ENCODE measurements at places on chromosomes 7 and 10.

- no peak for DNase-seq
Measured at GRCh38 chr7:15885678-15886077, 199.2 kb upstream of the MEOX2 start.

DNA sequence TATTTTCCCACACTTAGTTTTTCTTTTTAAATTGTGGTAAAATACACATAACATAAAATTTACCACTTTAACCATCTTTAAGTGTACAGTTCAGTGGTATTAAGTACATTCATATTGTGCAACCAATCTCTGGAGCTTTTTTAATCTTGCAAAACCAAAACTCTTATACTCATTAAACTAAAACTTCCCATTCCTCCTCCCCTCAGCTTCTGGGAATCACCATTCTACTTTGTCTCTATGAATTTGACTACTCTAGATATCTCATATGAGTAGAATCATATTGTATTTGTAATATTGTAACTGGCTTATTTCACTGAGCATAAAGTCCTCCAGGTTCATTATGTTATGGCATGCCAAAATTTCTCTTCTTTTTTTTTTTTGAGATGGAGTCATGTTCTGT lies 86.4 kb upstream of the JAZF1 start:
- DNase-seq, result no peak

GRCh38 chr10:99520040-99520846 lies 12.5 kb upstream of the NKX2-3 start:
- no peak for DNase-seq

GRCh38 chr10:88032566-88032965 lies 169.1 kb downstream of the PTEN start:
- no peak for DNase-seq

DNA sequence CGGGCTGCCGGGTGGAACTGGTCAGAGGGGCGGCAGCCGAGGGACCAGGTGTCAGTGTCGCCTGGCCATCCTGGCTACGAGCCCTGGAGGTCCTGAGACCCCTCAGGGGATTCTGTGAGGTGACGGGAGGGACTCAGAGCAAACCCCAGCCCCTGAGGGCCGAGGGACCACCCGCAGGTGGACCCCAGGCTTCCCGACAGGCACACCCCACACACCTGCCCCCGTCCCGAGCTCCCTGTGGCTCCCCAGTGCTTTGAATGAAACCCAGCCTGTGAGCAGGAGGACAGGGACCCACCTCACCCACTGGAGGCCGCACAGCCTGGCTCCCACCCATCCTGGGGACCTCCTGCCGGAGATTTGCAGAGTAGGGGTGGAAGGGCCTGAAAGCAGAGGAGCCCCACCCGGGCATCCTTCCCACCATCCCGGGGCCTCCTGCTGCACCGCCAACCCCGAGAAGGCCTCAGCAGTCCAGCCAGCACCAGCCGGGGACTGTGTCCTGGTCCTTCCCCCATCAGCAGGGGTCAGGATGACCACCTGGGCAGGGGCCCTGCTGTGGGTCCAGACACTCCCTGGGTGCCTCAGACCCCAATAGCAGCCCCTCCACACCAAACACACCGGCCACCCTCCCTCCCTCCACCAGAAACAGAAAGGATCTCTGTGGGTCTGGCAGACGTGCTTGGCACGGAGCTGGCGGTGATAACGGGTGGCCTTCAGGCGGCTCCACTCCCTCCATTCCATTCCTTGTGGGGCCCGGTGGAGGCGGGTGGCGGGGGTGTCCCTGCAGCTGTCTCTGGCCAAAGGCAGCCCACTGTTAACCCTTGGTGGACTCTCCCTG lies 13.9 kb downstream of the VENTX start:
- DNase-seq, result no peak

DNA sequence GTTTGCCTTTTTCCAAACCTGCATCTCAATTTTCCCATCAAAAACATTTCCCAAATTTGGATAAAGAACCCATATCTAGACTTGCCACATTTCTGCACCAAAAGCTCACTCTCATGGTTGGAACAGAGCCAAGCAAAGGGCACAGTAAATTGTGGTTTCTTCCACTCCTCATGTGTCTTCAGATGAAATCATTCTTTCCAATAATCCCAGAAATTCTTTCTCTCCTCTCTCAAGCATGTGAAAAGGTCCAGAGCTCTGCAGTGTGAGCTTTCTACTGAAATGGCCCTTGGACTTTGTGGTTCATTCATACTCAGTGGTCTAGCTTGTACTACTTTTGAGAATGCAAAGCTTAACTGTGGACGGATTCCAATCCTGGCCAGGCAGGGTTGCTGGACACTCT lies 19.8 kb downstream of the PRSS2 start:
- no peak for DNase-seq

DNA sequence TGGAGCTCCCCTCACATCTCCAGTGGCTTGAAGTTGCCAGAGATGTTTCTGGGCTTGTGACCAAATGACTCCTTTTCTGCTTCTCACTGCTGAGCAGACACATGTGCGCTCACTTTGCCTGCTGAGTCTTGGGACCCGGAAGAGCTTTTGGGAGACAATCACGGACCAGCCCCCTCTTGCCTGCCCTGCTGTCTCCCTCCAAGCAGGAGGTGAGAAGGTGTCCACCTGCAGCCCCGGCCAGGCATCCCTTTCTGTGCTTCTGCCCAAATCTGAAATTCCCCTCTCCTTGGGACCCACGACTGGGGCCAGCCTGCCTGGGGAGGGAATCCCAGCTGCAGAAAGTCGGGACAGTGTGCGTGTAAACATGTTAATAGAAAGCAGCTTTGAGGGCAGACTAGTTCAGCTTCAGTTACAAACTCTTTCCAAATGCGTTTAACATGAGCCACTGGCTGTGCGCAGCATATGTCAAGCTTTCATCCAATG lies 31.7 kb downstream of the HTRA1 start:
- DNase-seq, result no peak

DNA sequence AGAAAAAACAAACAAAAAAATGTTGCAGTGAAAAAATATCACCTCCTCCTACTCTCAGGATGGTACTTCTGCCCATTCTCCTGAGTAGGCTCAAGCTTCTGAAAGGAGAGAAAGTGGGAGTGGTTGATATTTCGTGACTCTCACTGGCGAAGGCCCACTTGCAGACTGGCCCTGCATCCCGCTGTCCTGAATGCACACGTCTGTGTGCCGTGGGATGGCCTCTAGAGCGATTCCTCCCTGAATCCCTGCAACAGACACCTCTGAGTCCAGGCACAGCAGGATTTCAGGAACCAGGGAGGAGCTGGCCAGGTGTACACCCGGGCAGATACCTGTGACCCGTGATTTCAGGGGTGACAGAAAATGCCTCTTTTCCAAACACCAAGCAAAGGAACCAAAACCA lies 319.2 kb downstream of the DPP6 start:
- DNase-seq, result no peak

GRCh38 chr10:2476812-2477553 lies 590.4 kb upstream of the PFKP start:
- no peak for DNase-seq

- no peak for DNase-seq
Measured at GRCh38 chr10:84538036-84538435, 209.6 kb downstream of the CCSER2 start.

DNA sequence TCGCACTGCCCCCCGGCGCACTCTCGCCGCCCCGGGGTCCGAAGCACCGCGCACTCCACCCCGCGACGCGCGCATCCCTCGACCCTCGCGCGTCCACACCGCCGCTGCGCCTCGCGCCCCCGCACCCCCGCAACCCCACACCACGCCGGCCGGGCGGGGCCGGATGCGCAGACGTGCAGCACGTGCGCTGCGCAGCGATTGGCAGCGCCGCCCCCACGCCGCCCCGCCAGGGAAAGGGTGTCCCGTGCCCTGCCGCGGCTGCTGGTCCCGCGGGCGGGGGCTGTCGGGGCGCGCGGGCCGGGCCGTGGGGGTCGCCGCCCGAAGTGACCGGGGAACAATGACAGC lies 53.7 kb upstream of the KDM7A start:
- no peak for DNase-seq

GRCh38 chr7:52119537-52119936 lies 802.9 kb upstream of the COBL start:
- DNase-seq, result no peak

DNA sequence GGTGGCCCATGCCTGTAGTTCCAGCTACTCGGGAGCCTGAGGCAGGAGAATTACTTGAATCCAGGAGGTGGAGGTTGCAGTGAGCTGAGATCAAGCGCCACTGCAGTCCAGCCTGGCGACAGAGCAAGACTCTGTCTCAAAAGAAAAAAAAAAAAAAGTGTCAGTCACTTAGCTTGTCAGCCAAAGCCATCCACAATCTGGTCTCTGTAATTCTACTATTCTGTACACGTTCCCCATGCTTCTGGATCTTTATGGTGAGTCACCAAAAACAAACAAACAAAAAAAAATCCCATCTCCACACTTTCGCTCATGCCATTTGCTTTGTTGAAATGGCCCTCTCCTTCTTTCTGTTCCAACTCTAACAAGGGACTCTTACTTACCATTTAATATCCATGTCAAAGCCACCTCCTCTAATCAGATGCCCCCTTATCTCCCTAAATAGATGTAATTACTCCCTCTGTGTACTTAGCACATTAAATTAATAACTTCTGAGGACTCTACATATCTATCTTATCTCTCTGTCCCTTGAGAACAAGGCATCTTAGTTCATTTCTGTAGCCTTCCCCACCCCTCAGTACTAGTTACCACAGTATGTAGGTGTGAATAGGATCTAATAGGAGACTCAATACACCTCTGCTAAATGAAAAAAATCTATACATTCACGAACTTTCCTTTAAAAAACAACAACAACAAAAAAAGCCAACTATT lies 128.4 kb downstream of the ELMO1 start:
- no peak for DNase-seq

GRCh38 chr10:80104066-80104926 lies 25.8 kb downstream of the TMEM254 start:
- DNase-seq, result no peak

DNA sequence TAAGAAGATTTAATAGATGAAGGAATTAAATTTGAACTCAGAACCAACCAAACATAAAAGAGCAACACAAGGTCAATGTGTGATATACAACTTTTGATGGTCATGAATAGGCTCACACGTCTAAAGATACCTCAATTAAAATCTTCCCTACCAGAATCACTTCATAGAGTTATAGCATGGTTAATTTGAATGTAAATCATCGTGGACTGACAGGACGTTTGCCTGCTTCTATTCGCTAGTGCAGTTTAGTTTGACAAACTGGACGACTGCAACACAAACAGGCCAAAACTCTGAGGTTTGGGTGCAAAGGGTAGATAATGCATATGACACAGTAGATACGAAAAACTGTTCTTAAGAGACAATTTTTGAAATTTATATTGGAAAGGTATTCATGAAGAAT lies 32.5 kb upstream of the CNTNAP2 start:
- DNase-seq, result no peak

DNA sequence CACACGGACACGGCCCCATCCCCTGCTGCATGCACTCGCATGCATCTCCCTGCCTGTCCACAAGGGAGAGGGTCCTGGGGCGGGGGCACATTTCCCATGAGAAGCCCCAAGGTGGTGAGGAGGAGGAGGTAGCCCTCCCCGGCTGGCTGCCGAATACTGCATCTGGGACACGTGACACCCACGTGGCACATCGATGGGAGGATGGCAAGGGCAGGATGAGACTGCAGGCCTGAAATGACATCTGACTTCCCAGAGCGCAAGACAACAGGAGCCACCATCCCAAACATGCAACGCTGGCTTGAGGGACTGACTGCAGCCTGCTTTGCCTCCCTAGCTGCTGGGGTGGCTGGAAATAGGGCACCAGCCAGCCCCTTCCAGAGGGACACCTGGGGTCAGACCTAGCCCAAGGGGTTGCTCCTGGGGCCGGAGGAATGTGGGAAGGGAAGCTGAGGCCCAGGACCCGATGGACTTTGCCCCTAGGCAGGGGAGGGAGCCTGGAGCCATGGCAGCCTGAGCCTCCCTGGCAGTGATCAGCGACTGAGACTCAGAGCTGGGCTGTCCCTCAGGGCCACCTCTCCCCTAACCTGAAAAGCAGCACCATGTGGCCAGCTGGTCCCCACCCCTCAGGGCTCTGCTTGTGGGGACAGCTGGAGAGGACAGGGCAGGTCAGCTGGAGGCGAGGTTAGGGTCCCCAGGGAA lies 16.1 kb downstream of the BUD23 start:
- no peak for DNase-seq

DNA sequence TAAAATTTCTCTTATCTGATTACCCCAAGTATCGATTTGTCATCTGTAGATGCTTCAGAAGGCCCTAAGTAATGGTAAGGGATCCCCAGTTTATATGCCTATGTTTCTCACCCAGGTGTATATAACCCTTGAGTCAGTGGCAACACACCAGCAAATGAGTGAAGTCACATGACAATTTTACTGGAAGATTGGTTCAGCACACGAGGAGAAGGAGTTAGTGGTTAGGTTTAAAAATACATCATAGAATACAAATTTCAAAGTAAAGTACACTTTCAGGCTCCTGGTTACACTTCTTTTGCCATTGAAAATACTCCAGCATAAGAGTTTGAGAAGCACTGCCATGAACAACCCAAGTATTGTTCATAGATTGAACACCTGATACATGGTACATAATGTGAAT lies 29.7 kb upstream of the CAPZA2 start:
- DNase-seq, result no peak

- no peak for DNase-seq
Measured at GRCh38 chr7:37283716-37284115, 164.9 kb downstream of the ELMO1 start.

DNA sequence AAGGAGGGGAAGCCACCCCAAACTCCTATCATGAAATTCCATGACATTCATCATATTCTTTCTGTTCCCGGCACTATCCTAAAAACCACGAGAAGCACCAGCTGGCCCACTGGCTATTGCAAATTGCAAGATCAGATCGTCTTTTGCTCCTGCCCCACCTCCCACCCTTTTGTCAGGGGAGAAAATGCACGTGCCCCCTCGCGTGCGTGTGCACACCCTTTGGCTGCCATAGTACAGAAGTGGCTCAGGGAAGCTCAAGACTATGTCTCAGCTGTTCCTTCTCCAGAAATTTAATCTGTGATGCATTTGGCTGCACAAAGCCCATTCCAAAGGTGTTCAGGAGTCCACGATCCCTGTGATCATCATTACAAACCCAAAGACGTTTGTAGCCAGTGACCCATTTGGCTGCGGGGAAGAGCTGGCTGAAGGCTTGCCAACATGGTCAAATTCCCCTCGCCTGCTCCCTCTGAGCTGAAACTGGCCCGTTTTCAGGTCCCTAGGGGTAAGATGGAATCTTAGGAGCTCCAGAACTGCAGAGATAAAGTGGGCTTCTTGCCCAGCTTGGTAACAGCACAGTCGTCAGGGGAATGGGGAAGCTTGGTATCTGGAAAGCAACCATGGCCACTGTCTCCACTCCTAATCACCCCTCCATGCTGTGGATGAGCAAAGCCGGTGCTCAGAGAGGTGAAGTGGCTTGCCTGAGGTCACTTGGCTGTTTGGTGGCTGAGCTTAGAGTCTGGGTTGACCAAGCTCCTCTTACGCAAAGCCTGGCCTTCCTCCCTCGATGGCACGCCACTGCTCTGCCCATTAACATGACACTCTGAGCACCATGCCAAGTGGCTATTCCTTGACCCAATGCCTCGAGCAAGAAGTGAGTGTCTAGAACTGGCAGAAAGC lies 155.4 kb downstream of the NEURL1 start:
- DNase-seq, result no peak

DNA sequence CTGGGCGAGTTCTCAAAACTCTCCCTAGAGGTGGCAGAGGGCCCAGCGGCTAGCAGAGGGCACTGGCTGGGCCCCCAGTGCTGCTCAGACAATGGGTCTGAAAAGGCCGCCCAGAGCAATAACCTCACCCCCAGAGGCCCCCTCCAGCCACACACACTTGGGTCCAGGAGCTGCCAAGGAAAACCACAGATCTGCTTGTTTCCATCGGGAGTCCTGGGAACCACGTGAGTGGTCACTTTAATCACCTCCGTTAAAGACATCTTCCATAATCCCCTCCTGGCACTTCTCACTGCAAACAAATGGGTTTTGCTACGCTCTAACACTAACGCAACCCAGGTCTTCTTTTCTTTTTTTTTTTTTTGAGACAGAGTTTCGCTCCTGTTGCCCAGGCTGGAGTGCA lies 30.0 kb downstream of the NUDT1 start:
- DNase-seq, result no peak

Data from frontal cortex (tissue), 4 donors.